ENCODE measurements at places on chromosomes 4 and X.
A peak's percentile ranks its signal among the peaks of the same experiment; 100 is the strongest.

DNA sequence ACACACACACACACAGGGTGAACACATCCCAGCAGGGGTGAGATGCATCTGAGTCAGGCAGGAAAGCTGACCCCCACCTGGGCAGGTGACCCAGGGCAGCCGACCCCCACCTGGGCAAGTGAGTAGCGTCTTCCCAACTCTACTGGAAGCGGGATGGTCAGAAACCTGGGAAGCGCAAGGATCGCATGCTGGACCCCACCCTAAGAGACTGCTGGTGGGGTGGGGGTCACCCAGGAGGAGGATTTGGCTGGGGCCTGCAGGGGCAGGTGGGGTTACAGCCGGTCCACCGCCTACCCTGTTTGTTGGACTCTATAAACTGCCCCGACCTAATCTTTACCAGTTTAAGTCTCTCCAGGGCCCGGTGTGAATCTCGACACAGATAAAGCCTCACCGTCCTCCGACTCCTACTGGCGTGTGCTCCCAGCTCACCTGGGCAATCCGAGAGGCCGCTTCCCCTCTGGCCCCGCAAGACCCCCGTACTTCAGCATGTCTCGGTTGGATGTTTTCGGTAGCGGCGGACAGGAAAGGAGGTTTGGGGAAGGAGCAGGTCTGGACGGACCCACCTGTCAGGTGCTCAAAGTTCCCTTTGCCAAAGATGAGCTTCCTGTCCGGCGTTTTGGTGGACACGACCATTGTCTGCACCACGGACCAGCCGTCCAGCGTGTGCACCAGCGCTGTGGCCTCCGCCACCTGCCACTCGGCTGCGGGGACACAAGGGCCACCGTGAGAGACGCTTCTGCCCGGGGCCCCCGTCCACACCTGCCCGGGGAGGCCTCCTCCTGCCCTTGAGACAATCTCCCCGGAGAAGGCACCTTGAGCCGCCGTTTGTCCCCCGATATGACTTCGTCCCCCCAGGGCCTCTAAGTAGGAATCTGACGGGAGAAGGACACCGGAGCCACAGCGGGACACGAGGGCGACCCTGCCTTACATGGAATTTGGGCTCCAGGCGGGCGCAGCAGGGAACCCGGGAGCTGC, 2.0 kb downstream of the GTPBP6 start:
- no peak for DNase-seq

DNA sequence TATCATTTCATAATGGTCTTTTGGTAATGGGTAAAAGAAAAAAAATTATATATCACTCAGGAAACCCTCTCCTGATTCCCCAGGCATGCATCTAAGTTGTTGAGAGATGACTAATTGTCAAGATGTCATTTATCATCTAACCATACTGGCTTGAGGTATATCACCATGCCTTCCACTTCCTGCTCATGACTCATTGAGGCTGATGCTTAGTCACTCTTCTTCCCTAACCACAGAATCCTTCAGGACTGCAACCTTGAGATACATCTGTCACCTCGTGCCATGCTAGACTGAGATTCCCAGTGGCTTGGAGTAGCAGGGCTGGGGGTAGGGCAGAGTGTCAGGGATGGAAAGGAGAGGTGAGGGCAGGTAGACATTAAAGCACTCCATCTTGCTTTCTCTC, 782.5 kb upstream of the INTU start:
- no peak for DNase-seq

DNA sequence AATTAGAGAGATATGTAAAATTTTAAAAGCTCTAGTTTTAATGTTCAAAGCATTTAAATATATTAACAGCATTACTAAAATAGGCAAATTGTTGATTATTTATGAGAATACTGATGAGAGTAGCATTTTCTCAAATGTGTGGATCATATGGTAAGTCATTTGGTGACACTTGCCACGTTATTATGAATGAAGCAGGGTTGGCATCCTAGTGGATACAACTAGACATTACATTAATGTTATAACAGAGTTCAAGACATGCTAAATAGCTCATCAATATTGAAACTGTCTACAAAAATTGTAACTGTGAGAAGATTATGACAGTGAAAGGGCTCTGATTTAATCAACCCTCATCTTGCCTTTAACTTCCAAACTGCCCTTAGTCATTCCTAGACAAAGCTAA, 171.1 kb downstream of the PDGFC start:
- no peak for DNase-seq

- DNase-seq: no peak
Observed at GRCh38 chr4:52076731-52077130, 25.6 kb downstream of the SPATA18 start.

DNA sequence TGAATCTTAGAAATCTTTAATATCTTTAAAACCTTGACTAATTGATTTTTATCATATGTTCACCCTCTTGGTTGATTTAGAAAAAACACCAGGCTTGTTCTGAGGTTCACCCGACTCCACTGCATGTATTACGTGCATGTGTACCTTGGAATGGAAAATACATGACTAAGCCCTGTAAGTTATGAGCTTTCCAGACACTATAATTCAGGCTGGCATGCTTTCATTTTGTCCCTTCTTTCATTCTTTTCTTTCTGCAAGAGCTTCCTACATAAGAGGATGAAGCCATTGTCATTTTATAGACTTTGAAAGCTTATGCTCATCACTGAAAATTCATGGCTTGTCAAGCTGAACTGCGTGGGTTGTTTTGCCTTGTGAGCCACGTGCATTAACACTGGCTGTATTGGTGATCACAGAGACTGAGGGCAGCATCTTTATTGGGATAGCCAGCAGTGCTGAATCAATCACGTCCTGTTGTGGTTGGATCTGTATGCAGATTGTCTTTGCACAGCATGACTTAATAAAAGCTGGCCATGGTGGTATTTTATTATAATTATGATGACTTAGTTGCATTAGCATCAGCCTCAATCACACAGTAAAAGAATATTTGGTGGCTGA, 141.9 kb downstream of the SLIT2 start:
- no peak for DNase-seq

- no peak for DNase-seq
Observed at GRCh38 chr4:168734703-168735678, 238.1 kb downstream of the PALLD start.

GRCh38 chr4:3463556-3464348, 646 bp downstream of the DOK7 start:
- no peak for DNase-seq

DNA sequence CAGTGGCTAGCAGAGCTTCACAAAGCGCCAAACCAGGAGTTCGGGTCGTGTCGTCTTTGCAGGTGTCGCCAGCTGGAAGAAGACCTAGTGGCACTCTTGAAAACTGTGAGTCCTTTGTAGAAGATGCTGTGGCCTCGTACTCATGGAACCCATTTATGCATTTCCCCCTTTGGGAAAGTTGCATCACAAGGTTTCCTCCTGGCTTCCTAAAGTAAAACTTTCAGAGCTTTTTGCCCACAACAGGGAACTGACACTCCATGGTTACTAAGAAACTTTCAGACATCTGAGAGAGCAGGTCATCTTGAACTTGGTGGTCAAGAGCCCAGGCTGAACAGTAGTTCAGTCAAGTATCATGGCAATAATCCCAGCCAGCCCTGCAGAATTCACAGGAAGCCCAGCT, 15.9 kb upstream of the NOCT start:
- no peak for DNase-seq

DNA sequence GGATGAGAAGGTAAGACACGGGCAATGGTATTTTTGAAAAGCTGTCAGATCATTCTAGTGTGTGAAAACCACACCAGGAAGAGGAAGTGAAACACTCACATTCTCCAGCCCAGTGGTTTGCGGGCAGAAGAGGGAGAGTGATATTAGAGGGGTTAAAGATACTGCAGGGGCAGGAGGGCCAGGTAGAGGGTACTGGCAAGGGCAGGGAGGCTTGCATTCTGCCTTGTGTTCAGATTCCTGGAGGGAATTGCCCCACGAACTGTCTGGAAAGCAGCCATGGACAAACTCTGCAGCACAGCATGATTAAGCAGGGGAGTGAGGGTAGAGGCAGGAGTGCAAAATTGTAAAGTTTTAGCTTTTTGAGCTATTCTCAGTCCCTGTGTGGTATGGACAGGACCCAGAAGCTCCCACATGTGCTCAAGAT, 30.9 kb downstream of the NIPAL1 start:
- peak; percentile 52 for DNase-seq

- DNase-seq: no peak
Observed at GRCh38 chr4:168978001-168978700, 31.9 kb downstream of the CBR4 start.

DNA sequence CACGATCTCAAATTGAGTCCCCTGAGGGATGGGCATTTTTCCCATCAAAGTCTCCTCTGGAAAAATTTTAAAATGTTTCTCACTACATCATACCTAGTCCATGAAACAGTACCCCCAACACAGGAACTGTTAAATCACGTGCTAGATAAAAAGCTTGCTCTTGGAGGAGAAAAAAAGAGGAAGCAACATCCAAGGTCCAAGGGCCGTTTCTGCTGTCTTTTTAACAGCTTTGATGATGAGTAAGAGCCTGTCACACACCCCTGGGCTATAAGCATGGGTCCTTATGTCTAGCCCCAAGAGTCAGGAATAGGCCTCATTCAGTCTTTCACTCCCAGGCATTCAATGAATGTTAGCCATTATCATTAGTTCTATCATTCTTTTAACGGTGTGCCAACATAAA, 128.9 kb downstream of the SH3KBP1 start:
- DNase-seq: no peak

GRCh38 chr4:113781439-113782040, 20.0 kb upstream of the CAMK2D start:
- no peak for DNase-seq

- DNase-seq: no peak
Observed at GRCh38 chrX:22699581-22700091, 300.1 kb upstream of the DDX53 start.

GRCh38 chr4:116064331-116064730, 950.9 kb upstream of the NDST4 start:
- no peak for DNase-seq

GRCh38 chr4:77175201-77175611, 18.2 kb downstream of the CCNG2 start:
- no peak for DNase-seq

DNA sequence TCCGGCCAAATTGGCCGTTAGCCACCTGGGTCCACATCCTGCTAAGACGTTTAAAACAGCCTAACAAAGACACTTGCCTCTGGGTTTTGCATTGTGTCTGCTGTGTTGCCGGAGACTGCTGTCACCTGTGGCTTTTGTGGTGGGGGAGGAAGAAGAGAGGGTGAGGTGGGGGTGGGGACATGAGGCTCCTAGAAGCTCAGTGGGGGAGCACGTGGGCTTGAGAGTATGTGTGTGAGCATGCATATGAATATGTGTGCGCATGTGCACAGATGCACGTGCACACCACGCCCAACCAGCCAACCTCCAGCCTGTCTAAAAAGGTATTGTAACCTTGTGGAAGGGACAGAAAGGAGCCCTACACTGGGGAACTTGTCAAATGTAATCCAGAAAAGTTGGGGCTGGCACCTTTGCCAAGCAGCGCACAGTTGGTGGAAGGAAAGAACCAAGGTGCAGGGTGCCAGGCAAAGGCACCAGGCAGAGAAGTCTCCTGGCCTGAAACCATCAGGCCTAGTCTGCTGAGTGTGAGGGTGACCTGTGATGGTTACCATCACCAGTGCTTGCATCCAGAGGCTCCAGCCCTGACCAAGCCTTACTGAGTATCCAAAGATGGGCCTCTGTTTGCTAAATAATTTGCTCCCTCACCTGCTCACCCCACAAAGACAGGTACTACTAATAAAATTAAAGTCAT, 10.1 kb upstream of the SASH3 start:
- DNase-seq: peak; percentile 48

GRCh38 chr4:159227378-159227777, 124.5 kb downstream of the RAPGEF2 start:
- DNase-seq: no peak

- DNase-seq: no peak
Observed at GRCh38 chrX:41695426-41695825, 6.7 kb downstream of the GPR34 start.

GRCh38 chr4:151674804-151675391, 85.9 kb downstream of the GATB start:
- no peak for DNase-seq

- DNase-seq: no peak
Observed at GRCh38 chr4:25484243-25484721, 107.2 kb downstream of the ANAPC4 start.

DNA sequence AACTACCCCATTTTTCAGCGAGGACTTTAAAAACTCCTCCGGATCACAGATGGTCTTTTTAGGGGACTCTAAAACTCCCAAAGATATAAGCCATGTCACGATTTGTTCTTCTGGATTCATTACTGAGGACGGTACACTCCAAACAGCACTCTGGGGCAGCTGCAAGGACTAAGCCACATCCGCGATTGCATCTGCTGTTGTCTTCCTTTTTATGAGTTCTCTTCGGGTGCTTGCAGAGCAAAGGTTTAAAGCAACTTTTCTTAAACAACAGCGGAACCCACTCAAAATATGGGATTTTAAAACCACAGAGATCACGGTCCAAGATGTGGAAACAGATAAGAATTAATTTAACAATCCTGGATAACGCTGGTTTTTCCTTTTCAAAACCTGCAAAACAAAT, at the start of gene ARHGEF6:
Gene ARHGEF6, minus strand, starts transcription at position 170 of the 400 bp plus-strand sequence. Its CDS starts 50 bp downstream, at position 120.
- no peak for DNase-seq

- DNase-seq: peak; percentile 63
Observed at GRCh38 chr4:26028793-26029567, 115.0 kb downstream of the SMIM20 start.

DNA sequence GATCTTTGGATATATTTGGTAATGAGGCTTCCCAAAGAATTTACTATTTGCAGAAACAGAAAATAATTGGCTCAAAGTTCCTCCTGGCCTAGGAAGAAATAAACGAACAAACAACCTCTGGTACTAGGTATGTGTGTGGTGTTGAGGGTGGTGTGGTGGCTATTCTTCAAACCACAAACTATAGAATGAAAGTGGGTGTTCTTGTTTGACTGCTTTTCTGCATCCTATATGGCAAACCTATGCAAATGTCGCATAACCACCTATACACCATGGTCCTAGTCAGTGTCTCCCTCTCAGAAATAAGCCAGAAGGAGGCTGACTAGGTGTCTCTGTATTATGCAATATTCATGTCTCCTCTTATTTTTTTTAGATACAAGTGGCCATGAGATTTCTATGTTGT, 106.6 kb upstream of the PCDH18 start:
- DNase-seq: no peak

- no peak for DNase-seq
Observed at GRCh38 chrX:118480172-118480571, 15.4 kb upstream of the DOCK11 start.

DNA sequence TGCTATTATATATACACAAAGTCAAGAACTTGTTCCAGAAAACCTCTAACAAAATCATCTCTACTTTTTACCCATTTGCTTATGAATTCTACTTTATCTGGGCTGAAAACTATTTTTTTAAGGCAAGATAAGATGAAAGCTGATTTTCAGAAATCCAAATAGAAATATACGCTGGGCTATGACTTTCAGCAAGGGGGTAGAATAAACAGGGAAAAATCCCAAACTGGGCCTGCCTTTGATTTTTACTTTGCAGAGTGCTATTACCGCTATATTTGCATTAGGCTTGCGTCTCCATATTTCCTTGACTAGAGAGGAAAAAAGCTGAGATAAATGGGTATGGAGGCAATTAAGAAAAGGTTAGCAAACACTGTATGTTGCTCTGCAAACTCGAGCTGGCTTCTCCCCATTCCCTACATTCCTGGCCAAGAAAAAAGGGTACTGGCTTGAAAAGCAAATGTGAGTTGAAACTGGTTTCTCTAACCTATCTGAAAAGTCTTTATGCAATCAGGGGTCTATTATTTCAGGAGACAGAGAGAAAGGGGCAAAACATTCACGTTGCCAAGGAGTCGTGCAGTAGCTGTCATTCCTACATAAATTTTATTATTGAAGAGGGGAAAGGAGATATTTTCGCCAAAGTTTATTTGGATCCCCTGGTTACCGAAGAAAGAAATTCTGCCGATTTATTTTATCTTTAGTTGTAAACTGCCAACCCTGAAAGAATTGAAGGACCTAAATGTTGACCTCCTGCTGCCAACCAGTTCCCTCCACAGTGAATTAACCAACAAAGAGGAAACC, 2.2 kb downstream of the TMEM47 start:
- no peak for DNase-seq
